PC-9 (cell line): ENCODE measurements at places on chromosomes 6 and 20. TPM values are rescaled to one million over a fixed set of nuclear protein-coding genes. Genes with fewer than 3 reads are reported as not detected.

GRCh38 chr6:43368259-43369160 lies 937 bp downstream of the ZNF318 start:
- peak overlapping the region; percentile 71 for H3K4me3 ChIP-seq
- H3K4me1 ChIP-seq = peaks cover 34% of the 10 kb centered on the region
- no peak for DNase-seq
- peaks cover 9% of the 10 kb centered on the region; the same call in 1 of the 2 replicates for H3K36me3 ChIP-seq

- H3K4me3 ChIP-seq = no peak overlapping the region
- H3K4me1 ChIP-seq = no peaks in the 10 kb centered on the region
- DNase-seq = no peak
- no peaks in the 10 kb centered on the region for H3K36me3 ChIP-seq
- H3K27me3 ChIP-seq = no peaks in the 10 kb centered on the region
These were observed 35.6 kb upstream of the PRDM1 start for GRCh38 chr6:106050538-106050937.

DNA sequence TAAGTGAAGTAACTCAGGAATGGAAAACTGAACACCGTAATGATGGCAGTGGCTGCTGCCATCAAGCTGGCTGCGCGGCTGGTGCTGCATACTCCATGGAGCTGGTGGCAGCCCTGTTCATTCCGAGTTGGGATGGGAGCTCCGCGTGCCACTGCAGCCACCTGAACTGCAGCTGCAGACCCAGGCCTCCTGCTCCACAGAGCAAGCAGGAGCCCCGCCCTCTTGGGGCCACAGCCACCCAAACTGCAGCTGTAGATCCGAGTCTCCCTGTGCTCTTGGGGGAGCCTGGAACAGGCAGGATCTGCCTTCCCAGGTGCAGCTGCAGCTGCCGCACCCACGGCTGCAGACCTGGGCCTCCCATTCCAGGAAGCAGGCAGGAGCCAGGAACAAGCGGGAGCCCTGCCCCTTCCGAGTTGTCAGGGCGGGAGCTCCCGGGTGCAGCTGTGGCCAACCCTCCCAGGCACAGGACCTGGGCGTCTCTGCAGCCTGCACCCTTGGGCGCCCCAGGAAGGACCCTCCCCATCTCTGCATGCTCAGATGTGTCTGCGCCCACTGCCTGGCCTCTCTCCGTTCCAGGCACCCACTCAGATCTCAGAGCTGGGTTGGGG lies 120.2 kb downstream of the GMPR start:
- H3K4me1 ChIP-seq = peaks cover 32% of the 10 kb centered on the region
- no peak overlapping the region for H3K27ac ChIP-seq
- H3K36me3 ChIP-seq = no peaks in the 10 kb centered on the region
- H3K27me3 ChIP-seq = no peaks in the 10 kb centered on the region
- no peak overlapping the region for H3K4me3 ChIP-seq

- peak; percentile 12 for DNase-seq
- H3K27ac ChIP-seq = no peak overlapping the region
- H3K27me3 ChIP-seq = no peaks in the 10 kb centered on the region
- no peak overlapping the region for H3K4me3 ChIP-seq
These were observed 80.1 kb downstream of the FYN start for GRCh38 chr6:111792914-111793700.

- H3K27me3 ChIP-seq = peaks cover 68% of the 10 kb centered on the region
- H3K4me3 ChIP-seq = no peak overlapping the region
- DNase-seq = no peak
These were observed 1.4 kb downstream of the PHACTR1 start for GRCh38 chr6:12718015-12718414.

GRCh38 chr6:50707652-50708300 lies 5.5 kb upstream of the TFAP2D start:
- no peak for DNase-seq
- H3K36me3 ChIP-seq = no peaks in the 10 kb centered on the region
- H3K4me1 ChIP-seq = no peaks in the 10 kb centered on the region
- H3K4me3 ChIP-seq = no peak overlapping the region

Gene PRDM1
- 1.4 and 2.6 TPM in 2 replicates for total RNA-seq

Gene HLA-F
- total RNA-seq = 7.6 and 12.5 TPM in 2 replicates
